ENCODE measurements at places on chromosomes 2 and 18.

DNA sequence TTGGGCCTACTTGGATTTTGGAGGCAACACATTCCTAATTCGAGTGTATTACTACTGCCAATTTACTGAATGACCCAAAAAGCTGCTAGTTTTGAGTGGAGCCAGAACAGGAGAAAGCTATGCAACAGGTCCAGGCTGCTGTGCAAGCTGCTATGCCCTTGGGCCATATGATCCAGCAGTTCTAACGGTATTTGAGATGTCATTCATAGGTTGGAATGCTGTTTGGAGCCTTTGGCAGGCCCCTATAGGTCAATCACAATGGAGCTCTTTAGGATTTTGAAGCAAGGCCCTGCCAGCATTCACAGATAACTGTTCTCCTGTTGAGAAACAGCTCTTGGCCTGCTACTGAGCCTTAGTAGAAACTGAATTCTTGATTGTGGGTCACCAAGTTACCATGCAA is 368.7 kb downstream of the CDH19 start:
- no peak for DNase-seq

- no peak for DNase-seq
These were observed 61.8 kb upstream of the CHRNA1 start for GRCh38 chr2:174826051-174826450.

- no peak for DNase-seq
These were observed 98.2 kb upstream of the TTC39C start for GRCh38 chr18:23916338-23916737.

GRCh38 chr2:40554665-40555294 is 102.9 kb upstream of the SLC8A1 start:
- DNase-seq: peak; percentile 43

- no peak for DNase-seq
These were observed 493.2 kb upstream of the FANCL start for GRCh38 chr2:58734365-58734764.

DNA sequence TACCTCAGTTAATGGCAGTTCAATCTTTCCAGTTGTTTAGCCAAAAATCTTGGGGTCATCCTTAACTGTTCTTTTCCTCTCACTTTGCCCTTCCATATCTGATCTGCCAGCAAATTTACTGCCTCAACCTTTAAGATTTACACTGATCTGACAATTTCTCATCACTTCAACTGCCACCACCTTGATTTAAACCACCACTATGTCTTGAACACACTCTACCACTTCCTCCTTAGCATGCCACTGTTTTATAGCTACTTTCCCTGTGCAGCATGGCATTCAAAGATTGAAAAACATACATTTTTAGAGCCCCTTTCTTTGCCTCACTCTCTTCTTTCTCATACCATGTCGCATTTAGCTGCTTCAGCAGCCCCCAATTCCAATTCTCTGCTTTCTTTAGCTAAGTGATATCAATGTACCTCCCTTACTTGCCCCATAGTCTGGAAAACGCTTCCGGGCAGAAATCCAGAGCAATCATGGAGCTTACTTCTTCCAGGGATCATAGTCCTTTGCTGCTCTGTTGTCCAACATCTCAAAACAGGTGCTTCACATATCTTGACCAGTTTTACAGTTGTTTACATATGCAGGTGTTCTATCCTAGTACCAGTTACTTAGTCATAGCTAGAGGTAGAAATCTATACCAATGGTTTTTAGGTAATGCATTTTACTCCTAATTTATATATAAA is 10.9 kb downstream of the PGAP1 start:
- DNase-seq: no peak

- no peak for DNase-seq
These were observed 44.6 kb downstream of the COBLL1 start for GRCh38 chr2:164796999-164797398.

DNA sequence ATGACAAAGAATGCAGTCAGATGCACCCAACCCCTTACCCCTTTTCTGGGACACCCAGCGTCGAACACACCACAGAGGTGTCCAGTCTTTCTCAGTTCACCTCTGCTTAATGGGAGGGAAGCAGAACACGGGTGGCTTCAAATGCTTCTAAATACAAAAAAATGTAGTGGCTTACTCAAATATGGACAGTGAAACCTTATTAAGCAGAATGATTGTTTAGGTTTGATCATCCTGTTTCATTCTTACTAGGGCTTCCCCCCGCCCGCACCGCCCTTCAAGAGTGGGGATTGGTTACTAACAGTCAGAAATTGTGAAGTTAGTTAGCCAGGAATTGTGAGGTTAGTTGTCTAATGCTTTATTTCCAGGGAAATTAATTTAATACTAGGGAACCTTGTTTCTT is 21.6 kb downstream of the ATG16L1 start:
- DNase-seq: peak; percentile 82

GRCh38 chr18:22939649-22940048 is 6.5 kb downstream of the RBBP8 start:
- peak; percentile 20 for DNase-seq

DNA sequence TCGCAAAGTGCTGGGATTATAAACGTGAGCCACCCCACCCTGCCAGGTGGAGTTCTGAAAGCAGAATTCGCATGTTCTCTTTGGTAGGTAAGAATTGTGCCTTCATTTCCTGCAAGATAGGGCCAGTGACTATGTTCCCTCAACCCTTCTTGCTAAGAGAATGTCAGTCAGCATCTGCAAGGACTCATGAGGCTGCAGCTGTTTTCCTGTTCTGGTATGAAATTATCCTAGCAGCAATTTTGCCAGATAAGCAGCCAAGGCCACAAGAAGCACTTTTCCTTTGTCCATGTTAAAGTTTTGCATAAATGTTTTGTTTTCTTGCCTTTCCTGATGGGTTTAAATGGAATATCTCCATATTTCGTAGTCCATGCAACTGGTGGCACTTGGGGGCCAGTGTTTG is 6.8 kb upstream of the ARHGAP28 start:
- no peak for DNase-seq

DNA sequence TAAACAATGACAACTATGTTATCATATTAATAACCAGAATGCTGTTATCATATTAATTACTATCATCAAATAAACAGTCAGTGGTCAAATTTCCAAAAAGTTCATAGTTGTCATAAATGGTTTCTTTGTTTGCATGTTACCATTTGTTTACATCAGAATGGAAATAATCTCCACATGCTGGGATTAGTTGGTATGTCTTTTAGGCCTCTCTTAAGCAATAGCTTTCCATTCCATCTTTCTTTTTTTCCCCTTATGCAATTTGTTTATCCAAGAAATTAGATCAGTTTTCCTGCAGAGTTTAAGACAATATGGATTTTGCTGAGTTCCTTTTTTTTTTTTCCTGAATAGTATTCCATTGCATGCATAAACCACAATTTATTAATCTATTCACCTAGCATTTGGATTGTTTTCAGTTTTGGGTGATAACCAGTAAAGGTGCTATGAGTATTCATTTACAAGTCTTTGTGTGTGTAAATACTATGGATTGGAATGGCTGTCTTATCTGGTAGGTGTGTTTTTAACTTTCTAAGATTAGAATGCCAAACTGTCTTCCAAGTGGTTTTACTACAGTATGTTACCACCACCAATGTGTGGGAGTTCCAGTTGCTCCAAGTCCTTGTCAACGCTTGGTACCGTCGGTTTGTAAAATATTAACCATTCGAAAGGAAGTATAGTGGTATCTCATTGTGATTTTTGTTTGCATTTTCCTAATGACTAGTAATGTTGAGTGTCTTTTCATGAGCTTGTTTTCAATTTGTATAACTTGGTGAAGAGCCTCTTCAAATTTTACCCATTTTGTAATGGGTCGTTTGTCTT is 33.3 kb upstream of the TXNDC2 start:
- DNase-seq: no peak

DNA sequence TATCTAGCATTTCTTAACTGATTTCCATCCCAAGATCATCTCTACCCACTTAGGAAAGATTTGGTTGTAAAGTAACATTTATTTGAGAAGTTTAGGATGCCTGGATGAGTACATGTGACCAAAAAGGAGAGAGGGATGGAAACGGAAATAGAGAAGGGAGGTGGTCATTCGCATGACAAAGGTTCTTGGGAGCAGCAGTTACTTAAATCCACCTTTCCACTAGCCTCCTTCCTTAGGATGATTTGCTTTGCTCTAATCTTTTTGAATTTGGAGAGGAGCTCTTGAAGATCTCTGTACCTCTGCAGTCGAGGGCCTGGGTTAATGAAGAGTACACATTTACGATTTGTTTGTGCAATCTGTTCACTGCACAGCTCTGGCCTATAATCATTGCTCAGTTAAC is 623.5 kb downstream of the EPHA4 start:
- no peak for DNase-seq

All from T-helper 2 cell (primary cell).